Myocyte (in vitro differentiated cells): ENCODE measurements at places on chromosomes 5 and 9. TPM values are rescaled to one million over a fixed set of nuclear protein-coding genes. Genes with fewer than 3 reads are reported as not detected.

- DNase-seq, result no peak
These were observed 31.2 kb downstream of the GPR21 start for GRCh38 chr9:123064716-123065115.

The FGF10 gene
- 0.57 and 1.6 TPM in 2 replicates for total RNA-seq

GRCh38 chr9:11312966-11313365 is 700.2 kb upstream of the PTPRD start:
- no peak for DNase-seq

GRCh38 chr9:103714992-103715391 is 379.1 kb upstream of the SMC2 start:
- DNase-seq, result no peak

The OR1L6 gene
- not detected in 2 replicates for total RNA-seq

The FCN2 gene
- total RNA-seq, result not detected in 2 replicates

The ZFP2 gene
- 1.2 and 4.0 TPM in 2 replicates for total RNA-seq

The PCDHA1 gene
- total RNA-seq, result 0.10 TPM in 1 of 2 replicates, not detected in the other

The WWC1 gene
- 0.03 TPM in 1 of 2 replicates, not detected in the other for total RNA-seq
